Activated CD4-positive, alpha-beta T cell treated with anti-CD3 and anti-CD28 coated beads for 24 hours (primary cell): ENCODE measurements at places on chromosomes 5 and 9.

DNA sequence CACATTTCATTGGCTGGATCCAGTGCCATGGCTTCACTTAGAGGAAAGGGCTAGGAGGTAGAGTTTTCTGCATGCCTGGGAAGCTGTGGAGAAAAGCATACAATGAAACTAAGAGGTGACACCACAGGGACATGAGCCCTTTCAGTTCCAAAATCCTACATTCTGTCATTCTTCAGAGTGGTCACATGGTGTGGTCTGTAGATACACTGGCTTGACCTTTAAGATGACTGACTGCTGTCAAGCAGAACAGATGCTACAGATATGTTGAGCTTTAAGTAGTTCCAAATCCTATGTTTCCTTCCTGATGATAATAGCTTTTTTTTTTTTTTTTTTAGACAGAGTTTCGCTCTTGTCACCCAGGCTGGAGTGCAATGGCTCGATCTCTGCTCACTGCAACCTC lies 26.2 kb downstream of the DMRT3 start:
- no peak for DNase-seq

- DNase-seq: no peak
Measured at GRCh38 chr5:141135030-141135717, at the start of gene PCDHB5. TSS of gene PCDHB5 (plus strand) at chr5:141135206. CDS start at chr5:141135435, 229 bp downstream.

- no peak for DNase-seq
Measured at GRCh38 chr9:115507148-115507547, 389.2 kb upstream of the TNC start.

GRCh38 chr5:55344392-55344992 lies 36.7 kb downstream of the MTREX start:
- peak; percentile 34 for DNase-seq

- no peak for DNase-seq
Measured at GRCh38 chr5:169811680-169812079, 168.6 kb downstream of the INSYN2B start.

- no peak for DNase-seq
Measured at GRCh38 chr9:35962126-35962906, 4.4 kb upstream of the OR2S2 start.

- DNase-seq: no peak
Measured at GRCh38 chr5:68884144-68884754, 209.6 kb upstream of the SLC30A5 start.

DNA sequence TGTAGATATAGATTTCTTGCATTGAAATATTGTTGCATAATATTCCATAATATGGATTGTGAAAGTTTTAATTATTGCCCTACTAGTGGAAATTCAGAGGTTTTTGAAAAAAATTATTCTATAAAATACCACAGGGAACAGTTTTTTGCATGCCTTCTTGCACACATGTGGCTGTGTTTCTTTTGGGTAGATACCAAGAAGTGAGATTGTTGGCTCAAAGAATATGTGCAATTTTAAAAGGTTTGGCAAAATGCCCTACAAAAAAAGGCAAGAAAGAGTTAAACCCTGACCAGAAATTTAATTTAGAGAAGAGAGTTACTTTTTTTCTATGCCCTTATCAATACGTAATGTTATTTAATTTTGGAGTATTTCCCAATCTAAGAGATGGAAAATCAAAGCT lies 270.8 kb upstream of the DAPK1 start:
- DNase-seq: no peak

- no peak for DNase-seq
Measured at GRCh38 chr5:73678322-73678740, 52.3 kb downstream of the ARHGEF28 start.

- no peak for DNase-seq
Measured at GRCh38 chr9:112605963-112606699, 111.8 kb downstream of the INIP start.

DNA sequence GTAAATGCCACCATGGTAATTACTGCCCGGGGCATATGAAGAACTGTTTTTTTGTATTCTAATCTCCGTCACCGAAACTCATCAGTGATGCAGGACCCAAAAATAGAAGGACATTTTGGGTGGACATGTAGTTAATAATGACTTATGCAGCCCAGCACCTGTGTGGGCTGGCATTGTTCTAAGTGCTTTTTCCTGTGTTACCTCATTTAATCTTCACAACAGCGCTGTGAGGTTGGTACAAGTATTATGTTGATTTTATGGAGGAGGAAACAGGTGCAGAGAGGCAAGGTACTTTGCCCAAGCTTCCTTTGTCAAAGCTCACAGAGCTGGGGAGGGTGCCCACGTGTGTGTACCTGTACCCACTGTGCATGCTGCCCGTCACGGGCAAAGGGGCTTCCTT lies 58.4 kb downstream of the DAPK1 start:
- no peak for DNase-seq

DNA sequence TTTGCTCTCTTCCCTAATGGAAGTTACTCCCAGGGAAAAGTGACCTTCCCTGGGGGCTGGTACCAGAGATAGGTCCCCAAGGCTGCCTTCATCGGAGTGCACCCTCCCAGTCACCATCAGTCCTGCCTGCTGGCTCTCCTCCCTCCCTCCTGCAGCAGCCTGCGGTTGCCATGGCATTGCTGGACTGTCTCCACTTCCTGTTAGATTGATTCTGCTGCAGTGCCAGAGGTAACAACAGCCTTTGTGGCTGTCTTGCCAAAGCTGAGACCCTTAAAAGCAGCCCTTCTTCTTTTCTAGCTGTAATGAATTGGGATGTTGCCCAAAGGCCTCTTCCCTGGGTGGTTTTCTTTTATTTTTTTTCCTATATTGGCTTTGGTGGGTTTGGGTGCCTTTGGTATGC lies 78.1 kb upstream of the PRLR start:
- no peak for DNase-seq

DNA sequence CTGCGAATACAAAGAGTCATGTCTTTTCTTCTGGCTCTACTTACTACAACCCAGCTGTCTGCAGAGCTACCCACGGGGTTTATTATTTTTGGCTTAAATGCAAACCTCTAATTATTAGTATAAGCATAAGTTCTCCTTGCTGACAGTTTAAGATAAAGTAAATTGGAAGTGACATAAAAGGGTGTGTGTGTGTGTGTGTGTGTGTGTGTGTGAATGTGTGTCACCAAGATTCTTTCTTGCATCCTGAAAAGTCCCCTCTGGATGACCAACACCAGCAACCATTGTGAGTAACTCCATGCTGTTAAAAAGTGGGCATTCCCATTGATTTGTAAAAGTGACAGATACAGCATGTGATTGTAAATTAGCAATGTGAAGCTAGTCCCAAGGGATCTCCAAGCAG lies 803.8 kb upstream of the ZNF608 start:
- no peak for DNase-seq

DNA sequence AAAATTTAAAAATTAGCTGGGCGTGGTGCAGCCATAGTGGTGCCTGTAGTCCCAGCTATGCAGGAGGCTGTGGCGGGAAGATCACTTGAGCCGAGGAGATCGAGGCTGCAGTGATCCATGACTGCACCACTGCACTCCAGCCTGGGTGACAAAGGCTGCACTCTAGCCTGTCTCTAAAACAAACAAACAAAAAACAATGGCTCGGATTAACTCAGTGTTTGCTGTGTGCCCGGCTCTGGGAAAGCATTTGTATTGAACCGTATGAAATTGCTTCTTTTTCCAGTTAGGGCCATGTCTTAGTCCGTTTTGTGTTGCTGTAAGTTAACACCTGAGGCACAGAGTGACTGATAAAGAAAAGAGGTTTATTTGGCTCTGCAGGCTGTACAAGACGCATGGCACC lies 62.6 kb downstream of the CFAP77 start:
- DNase-seq: no peak

GRCh38 chr5:116912221-116912620 lies 337.6 kb upstream of the SEMA6A start:
- no peak for DNase-seq

DNA sequence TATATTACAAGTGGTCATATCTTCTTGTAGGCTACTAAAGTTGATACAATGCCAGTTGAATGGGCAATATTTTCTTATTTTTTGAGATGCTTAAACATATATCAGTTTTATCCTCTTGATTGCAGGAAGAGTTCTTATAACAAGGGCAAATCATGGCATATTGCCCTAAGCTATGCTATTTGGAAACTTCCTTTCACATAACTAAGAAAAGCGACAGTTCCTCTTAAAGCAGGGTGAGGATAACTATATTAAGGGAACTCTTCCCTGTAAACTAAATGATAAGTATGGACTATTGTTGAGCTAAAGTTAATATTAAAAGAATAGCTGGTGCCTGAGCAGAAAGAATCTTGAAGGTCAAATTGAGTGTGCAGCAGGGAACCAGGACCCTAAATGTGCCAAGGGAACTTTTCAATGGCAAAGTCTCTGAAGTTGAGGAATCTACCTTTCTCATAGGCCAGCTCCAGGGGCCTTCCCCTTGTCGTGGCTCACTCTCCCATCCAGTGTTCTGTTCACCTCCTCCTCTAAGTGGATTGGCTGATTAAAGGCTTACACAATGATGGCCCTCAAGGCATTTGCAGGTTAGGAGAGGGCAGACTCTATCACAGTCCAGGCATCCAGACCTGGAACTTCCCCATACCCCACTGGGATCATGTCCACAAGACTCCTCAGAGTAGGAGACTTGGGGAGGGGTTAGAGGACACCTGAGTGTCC lies 26.8 kb downstream of the FYB1 start:
- no peak for DNase-seq

DNA sequence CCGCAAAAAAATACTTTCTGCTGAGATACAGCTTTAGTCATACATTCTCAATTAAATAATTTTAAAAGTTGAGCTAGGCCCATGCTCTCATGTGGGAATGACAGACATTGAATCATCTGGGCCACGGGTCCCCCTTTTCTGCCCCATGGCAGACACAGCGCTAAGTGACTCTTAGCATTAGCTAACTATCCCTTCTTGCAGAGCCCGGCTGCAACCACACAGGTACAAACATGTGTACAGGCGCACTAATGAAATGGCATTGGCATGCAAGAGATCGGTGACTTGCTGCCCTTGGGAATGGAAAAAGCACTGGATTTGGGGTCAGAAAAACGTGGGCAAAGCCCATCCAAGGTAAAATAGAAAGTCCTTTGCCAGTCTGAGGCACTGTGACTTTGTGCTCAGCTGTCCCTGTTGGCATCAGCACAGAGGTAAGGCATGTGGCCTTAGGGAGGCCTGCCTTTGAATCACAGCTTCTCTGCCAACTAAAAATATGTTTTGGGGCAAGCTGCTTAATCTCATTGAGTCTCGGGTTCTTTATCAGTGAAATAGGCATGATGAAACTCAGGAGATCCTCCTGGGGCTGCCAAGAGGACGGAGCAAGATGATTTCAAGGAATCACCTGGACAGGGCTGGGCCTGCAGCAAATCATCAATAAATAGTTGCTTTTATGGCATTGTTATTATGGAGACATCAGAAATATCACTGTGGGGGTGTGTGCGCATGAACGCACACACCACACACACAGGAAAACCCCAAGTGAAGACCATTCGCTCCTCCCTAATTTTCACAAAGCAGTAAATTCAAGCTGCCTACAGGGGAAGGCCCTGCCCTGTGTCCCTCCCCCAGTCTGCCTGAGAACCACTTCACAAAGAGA lies 54.2 kb downstream of the WHRN start:
- no peak for DNase-seq

DNA sequence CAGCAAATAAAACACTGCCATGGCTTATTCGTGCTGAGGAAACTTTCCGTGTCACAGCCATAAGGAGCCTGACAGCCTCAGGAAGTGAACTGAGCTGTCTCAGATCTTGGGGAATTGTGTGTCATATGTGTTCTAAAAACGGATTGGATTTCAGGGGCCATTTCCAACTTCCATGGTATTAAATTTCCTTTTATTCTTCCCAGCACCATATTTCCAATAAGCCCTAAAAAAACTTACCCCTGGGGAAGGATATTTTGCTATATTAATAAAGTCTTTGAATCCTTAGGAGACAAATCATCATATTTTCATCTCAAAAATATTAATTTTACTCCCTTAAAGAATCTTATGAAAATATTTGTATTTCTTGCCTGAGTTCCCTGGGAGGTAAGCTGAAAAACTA lies 93.9 kb downstream of the LHFPL2 start:
- no peak for DNase-seq

DNA sequence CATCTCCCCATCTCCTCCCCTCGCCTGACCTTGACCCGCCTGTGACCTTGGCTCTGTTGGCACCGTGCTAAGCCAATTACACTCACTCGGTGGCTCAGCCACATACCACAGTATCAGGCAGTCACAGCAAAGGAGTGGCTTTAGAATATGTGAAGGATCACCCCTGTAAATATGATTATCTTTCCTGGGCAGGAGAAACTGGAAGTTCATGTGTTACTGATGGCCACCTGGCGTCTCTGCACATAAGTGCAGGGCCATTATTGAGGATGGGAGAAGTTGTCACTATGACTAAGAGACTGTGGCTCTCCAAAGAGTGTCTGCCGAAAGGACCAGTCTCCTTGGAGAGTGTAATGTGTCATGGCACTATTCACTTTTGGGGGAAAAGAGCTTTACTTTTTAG lies 116.9 kb upstream of the S1PR3 start:
- DNase-seq: no peak

DNA sequence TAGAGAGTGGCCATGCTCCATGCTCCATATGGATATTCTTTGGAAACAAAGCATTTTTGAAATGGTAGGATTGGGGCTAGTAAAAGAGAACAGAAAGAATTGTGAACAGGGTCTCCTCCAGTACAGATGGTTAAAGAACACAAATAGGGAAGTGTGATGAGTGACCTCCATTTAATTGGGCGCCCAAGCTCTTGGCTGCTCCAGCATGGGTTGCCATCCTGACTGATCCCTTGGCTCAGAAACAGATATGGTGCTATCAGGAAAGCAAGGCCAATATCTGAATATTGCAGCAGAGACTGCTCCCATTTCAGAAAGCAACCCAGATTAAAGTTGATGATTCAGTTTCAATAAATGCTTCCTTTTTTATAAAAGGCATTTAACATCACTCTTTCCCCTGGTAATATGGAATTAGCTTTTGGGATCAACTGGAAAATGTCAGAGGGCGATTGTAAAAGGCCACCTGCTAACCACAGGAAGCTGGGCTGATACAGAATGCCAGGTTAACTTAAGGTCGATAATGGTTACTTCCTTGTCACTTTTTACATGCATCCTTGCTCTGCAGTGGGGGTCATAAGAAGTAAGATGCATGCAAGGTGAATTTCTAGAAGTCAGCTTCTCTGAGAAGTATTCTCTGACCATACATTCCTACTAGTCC lies 52.9 kb downstream of the TMC1 start:
- no peak for DNase-seq

- DNase-seq: peak; percentile 72
Measured at GRCh38 chr5:72816284-72817075, at the start of gene TNPO1. TSS of gene TNPO1 (plus strand) at chr5:72816661. CDS start at chr5:72816738, 77 bp downstream.

DNA sequence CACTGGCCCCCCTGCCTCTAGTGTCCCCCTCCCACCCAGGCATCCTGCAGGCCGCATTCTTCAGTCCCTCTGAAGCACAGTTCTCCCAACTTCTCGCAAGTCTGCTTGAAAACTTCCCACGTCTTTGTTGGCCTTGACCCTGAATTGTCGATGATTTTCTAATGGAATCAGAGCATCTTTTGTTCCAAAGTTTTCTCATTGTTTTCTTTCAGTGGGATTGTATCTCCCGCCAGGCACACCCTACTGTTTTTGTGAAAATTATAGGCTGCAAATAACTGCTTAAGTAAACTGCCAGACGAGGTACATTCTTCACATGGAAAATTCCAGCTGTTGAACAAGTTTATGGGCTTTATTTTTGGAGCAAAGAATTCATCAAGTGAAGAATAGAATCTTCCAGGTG lies 122.6 kb upstream of the SLC25A48 start:
- DNase-seq: no peak
